ENCODE measurements at places on chromosomes 5 and 9. TPM values are rescaled to one million over a fixed set of nuclear protein-coding genes. Genes with fewer than 3 reads are reported as not detected.

The SHOC1 gene
- total RNA-seq: not detected

The TRIM36 gene
- total RNA-seq: 3.0 TPM

The ARPC5L gene
- 14.5 TPM for total RNA-seq

The SNAPC4 gene
- 19.1 TPM for total RNA-seq

The PSMB7 gene
- total RNA-seq: 31.6 TPM

The GDNF gene
- not detected for total RNA-seq

The DPH7 gene
- 44.4 TPM for total RNA-seq

The FOXI1 gene
- not detected for total RNA-seq

The RELL2 gene
- total RNA-seq: 2.9 TPM

The DBH gene
- not detected for total RNA-seq

The ANKRD34B gene
- total RNA-seq: not detected

The TAF11L6 gene
- total RNA-seq: not detected

The LSM11 gene
- total RNA-seq: 3.6 TPM

The FBN2 gene
- total RNA-seq: 0.26 TPM

The MYORG gene
- 11.2 TPM for total RNA-seq

The ISOC1 gene
- 23.4 TPM for total RNA-seq

The OCLN gene
- total RNA-seq: 63.6 TPM

The MEF2C gene
- total RNA-seq: 7.0 TPM
